ENCODE measurements at places on chromosomes 16 and 17.

- DNase-seq = no peak
These were observed 332.8 kb upstream of the DYNLRB2 start for GRCh38 chr16:80208015-80208414.

- DNase-seq = no peak
These were observed 21.0 kb upstream of the EVPL start for GRCh38 chr17:76048025-76048605.

GRCh38 chr16:10253409-10253808 is 71.2 kb upstream of the GRIN2A start:
- no peak for DNase-seq

DNA sequence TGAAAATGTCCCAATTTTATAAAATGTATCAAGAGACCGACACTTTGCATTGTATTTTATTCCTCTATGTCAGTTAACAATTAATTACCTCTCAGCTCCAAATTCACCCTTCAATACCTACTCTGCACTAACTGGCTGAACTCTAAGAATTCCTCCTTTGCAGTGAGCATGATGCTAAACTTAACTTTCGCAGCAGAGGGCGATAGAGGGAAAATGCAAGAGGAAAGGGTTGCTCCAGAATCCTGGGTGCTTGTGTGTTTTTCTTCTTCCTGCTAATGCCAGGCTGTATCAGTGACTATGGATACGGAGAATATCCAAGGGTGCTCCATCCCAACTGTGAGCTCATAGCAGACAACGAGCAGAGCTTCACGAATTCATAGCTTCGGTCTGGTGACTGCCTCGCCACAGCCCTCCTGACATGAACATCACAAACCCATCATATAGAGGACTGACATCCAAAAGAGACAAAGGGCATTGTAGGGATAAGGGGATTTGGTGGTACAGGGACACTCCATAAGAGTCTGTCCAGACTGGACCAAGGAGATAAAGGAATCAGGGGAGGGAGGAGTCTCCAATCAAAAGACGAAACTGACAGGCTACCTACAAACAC is 172.9 kb downstream of the STX8 start:
- DNase-seq = no peak

DNA sequence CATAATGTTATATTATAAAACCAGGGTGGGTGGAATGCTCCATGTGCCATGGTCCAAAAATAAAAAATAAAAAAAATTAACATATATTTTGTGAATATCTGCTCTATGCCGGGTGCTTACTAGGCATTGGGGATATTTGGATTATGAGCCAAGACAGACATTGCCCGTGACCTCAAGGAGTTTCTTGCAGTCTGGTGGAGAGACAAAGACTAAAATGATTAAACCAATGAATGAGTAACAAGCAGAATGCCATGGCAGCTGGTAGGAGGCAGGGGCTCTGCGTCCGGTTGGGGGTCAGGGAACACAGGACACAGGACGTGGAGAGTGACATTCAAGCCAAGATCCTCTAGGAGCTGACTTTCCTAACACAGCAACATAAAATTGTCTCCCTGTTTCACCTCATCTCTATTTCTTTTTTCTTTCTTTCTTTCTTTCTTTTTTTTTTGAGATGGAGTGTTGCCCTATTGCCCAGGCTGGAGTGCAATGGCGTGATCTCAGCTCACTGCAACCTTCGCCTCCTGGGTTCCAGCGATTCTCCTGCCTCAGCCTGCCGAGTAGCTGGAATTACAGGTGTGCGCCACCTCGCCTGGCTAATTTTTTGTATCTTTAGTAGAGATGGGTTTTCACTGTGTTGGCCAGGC is 35.4 kb downstream of the RGS9 start:
- DNase-seq = no peak

- peak; percentile 68 for DNase-seq
These were observed 5.6 kb downstream of the RARA start for GRCh38 chr17:40314584-40314956.

DNA sequence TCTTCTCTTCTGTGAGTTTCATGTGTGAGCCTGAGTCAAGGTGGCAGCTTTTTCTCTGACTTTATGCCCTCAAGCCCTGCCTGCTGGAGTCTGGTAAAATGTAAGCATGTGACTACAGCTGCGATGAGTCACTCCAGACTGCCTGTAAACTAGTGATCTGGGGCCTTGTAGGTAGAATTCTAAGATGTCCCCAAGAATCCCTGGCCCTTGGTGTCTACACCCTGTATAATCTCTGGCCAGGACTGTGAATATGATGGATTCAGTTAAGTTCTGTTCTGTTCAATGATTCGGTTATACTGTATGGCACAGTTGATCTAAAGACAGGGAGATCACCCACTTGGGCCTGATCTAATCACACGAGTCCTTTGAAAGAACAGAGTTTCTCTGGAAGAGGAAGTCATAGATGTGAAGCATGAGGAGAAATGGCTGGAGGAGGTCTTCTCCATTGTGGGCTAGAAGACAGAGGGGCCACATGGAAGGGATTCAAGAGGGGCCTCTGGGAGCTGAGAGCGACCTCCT is 29.8 kb downstream of the PRSS54 start:
- peak; percentile 37 for DNase-seq

DNA sequence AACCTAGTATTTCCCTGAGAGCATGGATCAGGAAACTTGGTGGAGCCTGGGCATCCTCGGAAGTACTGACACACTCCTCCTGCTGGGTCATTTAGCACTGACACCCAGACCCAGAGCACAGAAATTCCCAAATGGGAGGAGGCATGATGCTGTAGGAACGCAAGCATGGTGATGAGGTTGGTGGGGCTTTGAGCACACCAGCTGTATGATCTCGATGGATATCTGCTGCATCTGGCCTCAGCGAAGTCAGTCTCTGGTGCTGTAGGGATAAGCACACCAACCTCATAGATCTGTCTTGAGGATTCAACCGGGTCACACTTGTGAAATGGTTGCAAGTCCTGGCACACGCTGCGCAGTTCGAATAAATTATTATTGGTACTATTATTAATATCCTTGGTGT is 52.5 kb downstream of the SHISA6 start:
- DNase-seq = no peak

GRCh38 chr16:68425498-68426346 is 22.6 kb downstream of the SMPD3 start:
- no peak for DNase-seq

DNA sequence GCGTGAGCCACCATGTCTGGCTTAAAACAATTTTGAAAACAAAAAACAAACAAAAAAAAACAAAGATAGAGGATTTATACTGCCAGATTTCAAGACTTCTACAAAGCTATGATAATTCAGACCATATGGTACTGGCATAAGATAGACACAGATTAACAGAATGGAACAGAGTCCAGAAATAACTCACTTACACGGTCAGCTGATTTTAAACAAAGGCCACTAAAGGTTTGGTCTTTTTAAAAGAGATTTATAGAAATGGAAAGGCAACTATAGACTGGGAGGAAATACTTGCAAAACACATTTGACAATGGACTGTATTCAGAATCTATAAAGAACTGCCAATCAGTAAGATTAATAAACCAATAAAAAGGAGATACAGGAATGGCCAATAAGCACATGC is 48.6 kb upstream of the MNT start:
- no peak for DNase-seq
